Calu3 (cell line): ENCODE measurements at places on chromosomes 6 and 20. TPM values are rescaled to one million over a fixed set of nuclear protein-coding genes. Genes with fewer than 3 reads are reported as not detected.

RING1 gene
- 53.9 and 58.9 TPM in 2 replicates for total RNA-seq

KIF25 gene
- total RNA-seq, result not detected in 2 replicates

PDE10A gene
- total RNA-seq, result 22.5 and 23.7 TPM in 2 replicates

ULBP3 gene
- 8.4 and 9.8 TPM in 2 replicates for total RNA-seq

GPX5 gene
- not detected in 2 replicates for total RNA-seq

ZNF341 gene
- total RNA-seq, result 10.2 and 12.9 TPM in 2 replicates

EEF1A2 gene
- total RNA-seq, result 359 and 393 TPM in 2 replicates

RTF2 gene
- 67.2 and 68.7 TPM in 2 replicates for total RNA-seq

CSTF1 gene
- total RNA-seq, result 41.0 and 44.3 TPM in 2 replicates

XKR7 gene
- total RNA-seq, result not detected in 2 replicates

- no peak for DNase-seq
- H3K27ac ChIP-seq, result peak overlapping the region; percentile 54
- H3K36me3 ChIP-seq, result no peaks in the 10 kb centered on the region
- no peaks in the 10 kb centered on the region for H3K27me3 ChIP-seq
Observed at GRCh38 chr6:134750669-134751068, 199.2 kb downstream of the ALDH8A1 start.

DNA sequence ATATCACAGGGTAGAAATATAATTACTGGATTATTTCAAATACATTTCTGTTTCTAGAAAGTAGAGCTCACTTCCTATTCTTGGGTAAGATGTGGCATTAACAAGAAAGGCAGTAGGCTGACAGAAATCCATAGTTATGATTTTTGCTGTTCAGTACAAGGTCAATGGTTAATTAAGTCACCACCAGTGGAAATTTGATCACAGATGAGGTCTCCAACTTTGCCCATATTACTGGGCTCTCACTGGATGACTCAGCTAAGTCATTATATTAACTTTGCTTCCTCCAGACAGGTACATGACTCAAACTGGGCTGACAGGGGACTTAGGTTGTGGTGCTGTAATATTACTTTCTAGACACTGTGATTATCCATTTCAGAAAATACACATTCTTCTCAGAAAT is 212.4 kb downstream of the GRIK2 start:
- H3K36me3 ChIP-seq, result no peaks in the 10 kb centered on the region
- H3K27me3 ChIP-seq, result no peaks in the 10 kb centered on the region
- H3K27ac ChIP-seq, result peak overlapping the region; percentile 52
- H3K4me1 ChIP-seq, result peaks cover 19% of the 10 kb centered on the region
- H3K4me3 ChIP-seq, result no peak overlapping the region
- peak; percentile 34 for DNase-seq

GRCh38 chr6:12555267-12555666 is 161.3 kb upstream of the PHACTR1 start:
- H3K4me3 ChIP-seq, result no peak overlapping the region
- no peaks in the 10 kb centered on the region for H3K27me3 ChIP-seq
- no peak overlapping the region for H3K27ac ChIP-seq
- H3K4me1 ChIP-seq, result peaks cover 15% of the 10 kb centered on the region

DNA sequence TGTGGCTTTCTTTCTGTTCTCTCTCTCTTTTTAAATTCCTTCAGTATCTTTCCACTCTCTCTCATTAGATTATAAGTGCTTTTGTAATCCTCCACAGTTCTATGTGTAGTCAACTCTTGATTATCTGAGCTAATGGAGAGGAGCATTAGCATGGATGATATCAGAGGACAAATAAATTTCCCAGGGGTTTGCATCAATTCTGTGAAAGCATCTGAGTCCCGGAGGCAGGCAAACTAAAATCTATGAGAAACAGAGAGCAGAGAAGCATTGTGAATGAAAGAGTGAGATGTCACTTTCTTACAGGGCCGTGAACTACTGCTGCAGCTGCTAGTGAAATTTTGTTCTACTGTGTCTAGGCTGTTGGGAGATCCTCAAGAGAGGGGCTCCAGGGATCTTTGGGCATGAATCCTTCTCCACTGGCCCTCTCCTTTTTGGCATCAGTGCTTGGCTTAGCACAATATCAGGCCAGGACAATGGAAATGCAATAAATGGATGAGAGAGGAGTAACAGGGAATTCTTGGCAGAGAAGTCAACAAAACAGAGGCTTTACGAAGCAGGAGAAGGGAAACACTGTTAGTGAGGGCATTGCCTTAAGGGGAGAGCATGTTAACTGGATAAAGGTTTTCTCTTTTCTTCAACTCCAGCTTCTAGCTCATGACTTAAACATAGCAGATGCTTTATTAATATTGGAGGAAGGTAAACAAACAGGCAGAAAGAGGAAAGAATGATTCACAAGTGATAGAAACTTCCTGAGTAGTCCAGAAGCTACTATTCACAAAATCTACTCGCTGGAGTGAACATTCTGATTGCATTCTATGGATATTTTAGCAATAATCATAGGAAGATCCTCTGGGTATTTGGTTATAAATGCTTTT is 847.0 kb upstream of the MAP3K7 start:
- H3K36me3 ChIP-seq, result no peaks in the 10 kb centered on the region
- H3K27me3 ChIP-seq, result no peaks in the 10 kb centered on the region
- no peak overlapping the region for H3K4me3 ChIP-seq
- no peak for DNase-seq
- no peaks in the 10 kb centered on the region for H3K4me1 ChIP-seq

DNA sequence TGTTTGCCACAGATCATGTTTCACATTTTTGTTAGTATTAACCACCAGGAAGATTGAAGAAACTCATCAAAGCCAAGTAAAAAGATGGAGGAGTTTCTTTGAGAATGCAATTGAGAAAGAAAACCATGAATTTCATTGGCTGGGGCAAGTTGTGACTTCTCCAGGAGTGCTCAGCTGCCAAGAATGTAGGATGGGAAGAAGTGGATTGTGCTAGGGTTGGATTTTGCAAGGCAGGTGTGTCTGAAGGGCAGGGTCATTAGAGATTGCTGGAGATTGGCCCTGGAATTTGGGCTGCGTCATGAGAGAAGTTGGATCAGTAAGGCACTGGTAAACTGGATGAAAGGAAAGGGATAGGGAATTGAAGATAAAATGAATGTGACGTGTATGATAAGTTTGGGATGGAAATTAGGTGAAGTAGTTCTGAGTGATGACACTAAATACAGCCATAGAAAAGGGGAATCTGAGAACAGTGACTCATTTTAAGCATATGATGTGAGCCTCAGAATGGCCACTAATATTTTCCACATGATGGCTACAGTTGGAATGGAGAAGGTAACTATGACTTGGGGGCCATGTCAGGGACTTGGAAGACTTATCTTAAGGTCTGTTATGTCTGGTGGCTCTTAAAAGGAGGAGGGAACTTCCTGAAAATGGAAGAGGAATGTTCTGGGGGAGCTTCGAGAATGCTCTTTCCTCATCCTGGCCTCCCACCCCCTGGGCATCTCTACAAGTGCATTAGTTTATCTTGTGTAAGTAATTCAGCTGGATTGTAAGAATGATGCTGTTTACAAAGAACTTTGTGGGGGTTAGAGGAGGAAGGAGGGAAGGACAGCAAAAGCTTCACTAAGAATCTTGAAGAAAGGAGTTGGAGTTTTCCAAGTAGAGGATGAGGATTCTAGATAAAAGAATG is 27.8 kb upstream of the ERVFRD-1 start:
- no peak overlapping the region for H3K4me3 ChIP-seq
- no peak overlapping the region for H3K27ac ChIP-seq
- no peak for DNase-seq
- peaks cover 37% of the 10 kb centered on the region for H3K4me1 ChIP-seq
- H3K27me3 ChIP-seq, result no peaks in the 10 kb centered on the region

GRCh38 chr20:58647162-58647795 is 3.8 kb upstream of the STX16 start:
- H3K4me3 ChIP-seq, result no peak overlapping the region
- no peak overlapping the region for H3K27ac ChIP-seq

GRCh38 chr6:89378628-89379027 is 26.1 kb upstream of the UBE2J1 start:
- no peak overlapping the region for H3K27ac ChIP-seq
- H3K36me3 ChIP-seq, result no peaks in the 10 kb centered on the region
- no peak for DNase-seq
- H3K4me3 ChIP-seq, result no peak overlapping the region
- H3K4me1 ChIP-seq, result no peaks in the 10 kb centered on the region

- no peaks in the 10 kb centered on the region for H3K4me1 ChIP-seq
- no peak overlapping the region for H3K27ac ChIP-seq
- DNase-seq, result no peak
- H3K36me3 ChIP-seq, result no peaks in the 10 kb centered on the region
- H3K27me3 ChIP-seq, result no peaks in the 10 kb centered on the region
- H3K4me3 ChIP-seq, result no peak overlapping the region
Observed at GRCh38 chr20:33604084-33604990, 57.8 kb upstream of the C20orf144 start.

GRCh38 chr6:15555101-15556038 is 107.5 kb downstream of the DTNBP1 start:
- H3K27ac ChIP-seq, result no peak overlapping the region
- no peak for DNase-seq
- no peaks in the 10 kb centered on the region for H3K36me3 ChIP-seq
- H3K27me3 ChIP-seq, result no peaks in the 10 kb centered on the region
- H3K4me3 ChIP-seq, result no peak overlapping the region

- H3K4me1 ChIP-seq, result no peaks in the 10 kb centered on the region
- no peaks in the 10 kb centered on the region for H3K36me3 ChIP-seq
- no peak for DNase-seq
- no peaks in the 10 kb centered on the region for H3K27me3 ChIP-seq
- no peak overlapping the region for H3K4me3 ChIP-seq
- H3K27ac ChIP-seq, result no peak overlapping the region
Observed at GRCh38 chr20:10963717-10964266, 290.0 kb upstream of the JAG1 start.

DNA sequence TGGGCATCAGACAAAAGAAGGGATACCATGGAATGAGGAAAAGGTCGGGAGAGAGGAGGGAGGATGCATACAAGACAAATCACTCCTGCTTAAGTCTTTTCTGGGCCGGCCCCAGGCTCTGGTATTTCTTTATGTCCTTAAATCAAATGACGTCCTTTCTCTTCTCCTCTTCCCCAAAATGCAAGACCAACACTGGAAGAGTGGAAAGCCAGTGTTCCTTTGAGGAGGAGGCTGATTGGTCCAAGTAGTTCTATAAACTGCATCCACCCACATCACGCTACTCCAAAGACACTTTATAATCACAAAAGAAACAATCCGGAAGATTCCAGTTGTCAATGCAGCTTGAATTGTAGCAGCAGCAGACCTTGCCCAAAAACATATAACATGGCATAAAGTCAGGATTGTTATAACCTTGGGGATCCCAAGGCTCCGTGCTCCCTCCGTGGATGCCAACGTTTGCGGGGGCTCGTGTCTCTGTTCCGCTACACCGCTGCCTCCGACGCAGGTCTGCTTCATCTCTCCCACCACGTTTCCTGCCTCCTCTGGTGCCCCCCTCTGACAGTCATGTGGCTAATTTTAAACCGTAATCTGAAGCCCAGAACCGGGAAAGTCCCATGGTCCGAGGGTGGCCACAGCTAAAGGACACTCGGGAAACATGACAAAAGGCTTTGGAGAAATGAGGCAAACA is 47.1 kb downstream of the MCUR1 start:
- no peaks in the 10 kb centered on the region for H3K36me3 ChIP-seq
- DNase-seq, result no peak
- no peak overlapping the region for H3K4me3 ChIP-seq
- H3K27me3 ChIP-seq, result no peaks in the 10 kb centered on the region
- peaks cover under 1% of the 10 kb centered on the region for H3K4me1 ChIP-seq
- H3K27ac ChIP-seq, result no peak overlapping the region

GRCh38 chr20:9087531-9088217 is 18.8 kb downstream of the PLCB4 start:
- no peak overlapping the region for H3K27ac ChIP-seq
- H3K4me3 ChIP-seq, result no peak overlapping the region
- no peaks in the 10 kb centered on the region for H3K36me3 ChIP-seq
- H3K4me1 ChIP-seq, result peaks cover 12% of the 10 kb centered on the region
- H3K27me3 ChIP-seq, result no peaks in the 10 kb centered on the region
- no peak for DNase-seq

DNA sequence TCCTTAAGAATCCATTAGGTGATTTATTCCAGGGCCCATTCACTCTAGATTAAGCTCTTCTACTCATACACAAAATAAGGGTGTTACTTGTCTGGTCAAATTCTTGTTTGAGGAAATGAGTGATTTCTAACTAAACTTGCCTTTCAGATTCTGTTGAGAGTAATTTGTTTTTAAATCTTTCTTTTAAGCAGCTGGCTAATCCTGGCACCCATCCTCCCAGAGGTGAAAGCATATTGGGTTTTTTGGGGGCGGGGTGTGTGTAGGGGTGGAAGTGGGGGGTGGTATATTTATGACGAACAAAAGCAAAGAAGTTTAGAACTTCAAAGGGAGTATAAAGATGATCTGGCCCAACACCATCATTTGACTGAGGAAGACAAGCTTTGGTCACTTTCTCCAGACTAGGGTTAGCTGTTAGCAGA is 94.7 kb downstream of the RTN4IP1 start:
- peaks cover 41% of the 10 kb centered on the region for H3K4me1 ChIP-seq
- no peak for DNase-seq
- H3K27ac ChIP-seq, result no peak overlapping the region
- peaks cover 34% of the 10 kb centered on the region for H3K36me3 ChIP-seq
- H3K27me3 ChIP-seq, result no peaks in the 10 kb centered on the region

- no peak for DNase-seq
- peaks cover 8% of the 10 kb centered on the region for H3K4me1 ChIP-seq
- H3K36me3 ChIP-seq, result peaks cover 5% of the 10 kb centered on the region
- H3K27ac ChIP-seq, result no peak overlapping the region
- no peak overlapping the region for H3K4me3 ChIP-seq
Observed at GRCh38 chr6:155274106-155274505, 10.3 kb downstream of the CLDN20 start.

DNA sequence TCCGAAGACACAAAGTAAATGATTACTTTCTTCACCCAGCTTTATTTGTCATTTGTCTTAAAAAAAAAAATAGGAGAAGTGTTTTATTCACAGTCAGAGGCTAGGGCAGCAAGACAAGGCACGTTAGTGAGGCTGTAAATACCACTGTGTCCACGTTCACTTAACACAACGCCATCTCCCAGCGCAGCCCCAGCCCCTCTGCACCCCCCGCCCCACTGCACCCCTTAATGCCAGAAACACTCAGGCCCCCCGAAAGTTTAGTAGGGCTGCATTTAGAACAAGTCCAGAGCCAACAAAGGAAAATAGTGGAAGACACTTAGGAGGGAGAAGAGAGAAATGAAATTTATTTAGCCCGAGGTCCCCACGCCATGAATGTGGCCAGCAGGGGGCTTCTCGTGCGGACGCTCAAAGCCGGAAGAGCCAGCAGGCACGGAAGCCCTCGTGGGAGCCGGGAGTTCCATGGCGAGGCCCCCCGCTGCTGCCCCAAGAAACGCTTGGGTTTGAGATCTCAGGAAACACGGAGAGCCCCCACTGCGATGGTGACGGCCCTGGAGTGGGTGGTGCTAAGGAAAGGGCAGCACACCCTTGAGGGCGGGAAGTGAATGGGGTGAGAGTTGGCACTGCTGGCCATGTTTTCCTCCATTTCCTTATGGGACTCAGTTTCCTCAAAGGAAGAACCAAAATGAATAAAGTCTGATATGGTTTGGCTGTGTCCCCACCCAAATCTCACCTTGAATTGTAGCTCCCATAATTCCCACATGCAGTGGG is 50.2 kb downstream of the IYD start:
- peak overlapping the region; percentile 89 for H3K27ac ChIP-seq
- peaks cover 19% of the 10 kb centered on the region for H3K4me1 ChIP-seq
- peaks cover 8% of the 10 kb centered on the region for H3K36me3 ChIP-seq
